SHP77 (cell line): ENCODE measurements at places on chromosomes 16 and 17.

DNA sequence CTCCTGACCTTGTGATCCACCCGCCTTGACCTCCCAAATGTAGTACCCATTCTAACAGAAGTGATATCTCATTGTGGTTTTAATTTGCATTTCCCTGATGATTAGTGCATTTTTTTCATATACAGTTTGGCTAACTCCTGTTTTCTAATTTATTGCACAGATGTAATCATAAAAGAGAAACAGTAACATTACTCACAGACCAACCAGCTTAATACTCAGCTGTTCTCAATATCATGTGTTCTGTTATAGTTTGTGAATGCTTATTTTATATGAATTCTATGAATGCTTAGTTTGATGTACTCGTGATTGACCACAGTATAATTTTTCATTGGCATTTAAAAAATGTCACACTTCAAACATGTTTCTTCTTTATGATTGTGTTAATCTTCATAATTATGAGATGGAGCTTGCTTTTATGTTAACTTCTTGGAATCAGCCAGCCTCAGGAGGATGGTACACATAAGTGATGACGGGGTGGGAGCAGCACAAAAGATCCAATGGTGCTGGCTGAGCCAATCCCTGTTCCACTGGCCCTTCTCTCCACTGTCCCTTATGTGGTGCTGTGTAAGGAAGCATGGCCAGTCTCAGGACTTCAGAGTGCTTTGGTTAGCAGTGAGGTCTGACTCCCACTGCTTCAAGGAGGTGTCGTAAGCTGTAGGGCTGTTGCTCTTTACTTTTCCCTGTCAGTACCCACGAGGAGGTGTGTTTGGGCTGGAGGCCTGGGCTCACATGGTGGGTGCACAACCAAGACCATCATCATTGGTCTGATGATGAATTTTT lies 191.0 kb downstream of the SPECC1 start:
- no peak for DNase-seq

GRCh38 chr16:26598061-26598460 lies 468.7 kb upstream of the C16orf82 start:
- DNase-seq, result no peak

GRCh38 chr17:30379303-30379902 lies 676 bp downstream of the CPD start:
- DNase-seq, result no peak

DNA sequence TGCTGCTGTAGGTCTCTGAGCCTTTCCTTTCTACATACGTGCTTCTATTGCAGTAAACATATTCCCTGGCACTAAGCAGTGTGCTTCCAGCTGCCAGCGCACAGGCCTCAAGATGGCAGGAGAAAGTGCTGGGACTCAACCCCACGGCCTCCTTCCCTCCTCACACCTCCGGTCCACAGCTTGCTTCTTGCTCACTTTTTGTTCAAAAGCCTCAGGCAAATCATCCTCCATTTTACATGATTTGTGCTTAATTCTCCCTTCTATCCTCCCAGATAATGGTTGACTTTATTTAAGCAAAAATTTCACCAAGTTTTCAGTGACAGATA lies 5.4 kb downstream of the CDK5R1 start:
- no peak for DNase-seq

DNA sequence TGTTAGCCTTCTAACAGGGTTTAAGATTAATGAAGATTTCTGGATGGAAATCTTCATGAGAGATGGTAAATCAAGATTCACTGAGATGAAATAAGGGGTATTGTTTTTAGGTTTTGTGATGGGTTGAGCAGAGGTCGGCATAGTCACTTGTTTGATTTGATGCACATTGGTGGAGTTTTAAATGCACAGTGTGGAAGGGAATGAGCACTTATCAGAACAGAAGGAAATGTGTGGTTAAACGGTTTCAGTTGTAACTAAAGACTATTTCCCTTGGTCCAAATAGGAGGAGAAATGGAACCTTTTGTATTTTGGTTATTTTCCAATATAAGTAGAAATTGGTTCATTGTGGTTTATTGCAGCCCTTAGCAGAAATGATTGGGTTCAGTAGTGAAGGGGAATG lies 34.1 kb downstream of the CBFB start:
- DNase-seq, result no peak

- no peak for DNase-seq
Measured at GRCh38 chr16:74756203-74756602, 18.4 kb downstream of the FA2H start.

GRCh38 chr17:13538841-13539411 lies 62.8 kb downstream of the HS3ST3A1 start:
- DNase-seq, result no peak
